ENCODE measurements at places on chromosomes 3 and 15. TPM values are rescaled to one million over a fixed set of nuclear protein-coding genes. Genes with fewer than 3 reads are reported as not detected.

- peaks cover 10% of the 10 kb centered on the region for H3K4me1 ChIP-seq
- no peaks in the 10 kb centered on the region for H3K36me3 ChIP-seq
- H3K27me3 ChIP-seq = no peaks in the 10 kb centered on the region
- H3K27ac ChIP-seq = no peak overlapping the region
- H3K4me3 ChIP-seq = no peak overlapping the region
Observed at GRCh38 chr15:75195122-75195765, 6.4 kb upstream of the C15orf39 start.

GRCh38 chr3:195019335-195019734, 251.6 kb downstream of the XXYLT1 start:
- no peaks in the 10 kb centered on the region for H3K4me1 ChIP-seq
- no peak for DNase-seq
- no peak overlapping the region for H3K4me3 ChIP-seq
- no peaks in the 10 kb centered on the region for H3K36me3 ChIP-seq

DNA sequence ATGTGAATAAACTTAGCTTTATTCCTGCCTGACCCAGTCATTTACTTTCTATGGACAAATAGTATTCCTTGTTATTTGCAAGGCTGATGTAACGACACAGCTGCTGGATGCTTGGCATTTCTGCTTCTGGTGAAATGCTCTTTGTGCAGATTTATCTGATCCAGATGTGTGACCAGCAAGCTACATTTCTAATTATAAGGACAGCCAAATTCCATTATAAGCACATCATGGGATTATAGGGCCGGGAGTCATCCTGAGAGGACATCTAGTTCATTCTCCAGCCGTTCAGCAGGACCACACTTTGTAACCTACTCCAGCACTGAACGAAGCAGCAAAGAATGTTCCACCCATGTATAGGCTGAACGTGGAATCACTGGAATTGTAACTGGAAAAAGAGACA, 42.9 kb downstream of the FNDC3B start:
- peaks cover 2% of the 10 kb centered on the region for H3K4me1 ChIP-seq
- DNase-seq = no peak
- no peak overlapping the region for H3K27ac ChIP-seq
- H3K4me3 ChIP-seq = no peak overlapping the region
- no peaks in the 10 kb centered on the region for H3K27me3 ChIP-seq

DNA sequence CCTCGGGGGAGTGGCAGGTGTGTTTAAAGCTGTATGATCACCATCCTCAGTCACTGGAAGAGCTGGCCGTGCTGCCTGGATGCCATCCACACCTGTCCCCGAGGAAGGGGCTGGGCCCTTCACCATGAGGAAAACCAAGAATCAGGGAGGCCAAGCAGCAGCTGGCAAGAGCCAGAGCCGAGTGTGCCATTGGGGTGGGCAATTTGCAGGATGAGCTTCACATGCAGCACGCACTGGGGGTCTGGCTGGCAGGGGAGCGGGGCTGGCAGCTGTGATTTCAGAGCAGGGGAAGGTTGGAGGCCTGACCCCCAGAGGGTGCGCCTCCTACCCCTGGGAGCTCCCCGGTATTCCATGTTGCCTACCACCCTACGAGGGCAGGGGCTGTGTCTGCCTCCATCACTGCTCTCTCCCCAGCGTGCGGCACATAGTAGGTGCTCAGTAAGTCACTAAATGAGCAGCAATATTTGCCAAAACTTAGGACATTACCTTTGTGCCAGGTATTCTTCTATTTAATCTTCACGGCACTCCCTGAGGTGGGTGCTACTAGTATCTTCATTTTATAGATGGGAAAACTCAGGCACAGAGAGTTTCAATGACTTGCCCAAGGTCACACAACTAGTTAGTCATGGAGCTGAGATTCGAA, 30.3 kb upstream of the IQSEC1 start:
- no peaks in the 10 kb centered on the region for H3K27me3 ChIP-seq
- no peaks in the 10 kb centered on the region for H3K4me1 ChIP-seq
- H3K4me3 ChIP-seq = no peak overlapping the region
- no peak overlapping the region for H3K27ac ChIP-seq
- no peak for DNase-seq

GRCh38 chr3:24154013-24154695, 209.1 kb downstream of the NR1D2 start:
- no peaks in the 10 kb centered on the region for H3K36me3 ChIP-seq
- H3K4me3 ChIP-seq = no peak overlapping the region
- no peaks in the 10 kb centered on the region for H3K4me1 ChIP-seq

DNA sequence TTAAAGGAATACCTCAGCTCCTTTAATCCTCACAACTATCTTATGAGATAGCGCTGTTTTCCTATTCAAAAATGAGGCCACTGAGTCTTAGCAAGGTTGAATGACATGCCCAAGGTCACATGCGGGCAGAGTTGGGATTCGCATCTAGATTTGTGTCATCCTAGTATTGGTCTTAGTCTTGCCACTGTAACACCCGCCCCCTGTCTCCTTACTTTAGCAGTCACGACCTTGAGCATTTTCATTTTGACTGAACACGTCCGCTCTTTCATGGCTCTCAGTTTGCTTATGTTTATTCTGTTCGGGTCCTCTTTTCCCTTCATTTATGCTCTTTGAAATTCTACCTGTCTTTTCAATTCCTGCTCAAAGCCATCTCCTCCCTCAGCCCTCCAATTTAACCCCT, 112.5 kb upstream of the CADPS start:
- H3K4me1 ChIP-seq = no peaks in the 10 kb centered on the region
- no peak overlapping the region for H3K4me3 ChIP-seq
- DNase-seq = no peak
- H3K27ac ChIP-seq = no peak overlapping the region

DNA sequence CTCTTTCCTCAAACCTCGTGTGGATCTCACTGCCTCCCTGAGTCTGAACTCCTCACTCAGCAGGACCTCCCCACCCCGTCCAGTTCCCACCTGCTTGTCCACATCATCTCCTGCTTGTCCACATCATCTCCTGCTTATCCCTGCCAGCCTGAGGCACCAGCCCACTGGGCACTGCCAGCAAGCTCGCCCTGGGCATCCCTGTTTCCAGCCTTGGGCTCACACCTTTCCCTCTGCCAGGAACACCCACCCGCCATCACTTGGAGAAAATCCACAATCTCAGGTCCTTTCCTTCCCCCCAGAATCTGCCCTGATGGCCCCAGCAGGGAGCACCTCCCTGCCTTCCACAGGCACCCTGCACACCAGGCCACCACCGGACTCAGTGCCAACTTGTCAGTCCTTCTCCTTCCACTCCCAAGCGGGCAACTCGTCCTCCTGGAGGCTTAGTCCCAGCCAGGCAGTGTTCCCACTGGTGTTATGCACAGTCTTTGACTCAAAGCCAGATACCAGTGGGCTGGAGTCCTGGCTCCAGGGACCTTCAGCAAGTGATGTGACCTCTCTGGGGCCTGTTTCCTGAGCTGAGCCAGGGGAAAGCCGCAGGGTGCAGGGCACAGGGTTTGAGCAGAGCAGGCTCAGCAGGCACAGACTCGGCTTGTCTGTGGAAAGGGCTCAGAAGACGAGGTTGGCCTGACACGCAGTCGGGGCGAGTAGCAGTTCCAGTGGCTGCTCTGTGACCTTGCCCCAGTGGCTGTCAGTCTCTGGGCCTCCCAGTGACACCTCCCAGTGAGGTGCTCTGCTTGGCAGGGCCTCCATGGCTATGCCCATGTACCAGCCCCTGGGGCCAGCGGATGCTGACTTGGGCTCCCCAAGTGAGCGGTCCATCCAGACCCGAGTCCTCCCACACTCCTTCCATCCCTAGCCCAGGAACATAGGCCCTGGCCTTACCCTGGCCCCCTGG, 9.5 kb upstream of the MESP2 start:
- DNase-seq = no peak
- no peaks in the 10 kb centered on the region for H3K4me1 ChIP-seq
- no peaks in the 10 kb centered on the region for H3K36me3 ChIP-seq
- H3K27ac ChIP-seq = no peak overlapping the region
- no peak overlapping the region for H3K4me3 ChIP-seq

GRCh38 chr3:140004271-140004670, 69.3 kb downstream of the CLSTN2 start:
- H3K27ac ChIP-seq = no peak overlapping the region
- no peak for DNase-seq
- H3K36me3 ChIP-seq = no peaks in the 10 kb centered on the region
- no peaks in the 10 kb centered on the region for H3K4me1 ChIP-seq
- no peak overlapping the region for H3K4me3 ChIP-seq

- H3K4me3 ChIP-seq = no peak overlapping the region
- no peaks in the 10 kb centered on the region for H3K36me3 ChIP-seq
- H3K27ac ChIP-seq = no peak overlapping the region
- no peak for DNase-seq
- no peaks in the 10 kb centered on the region for H3K27me3 ChIP-seq
Observed at GRCh38 chr3:16214366-16214765, 39.9 kb downstream of the GALNT15 start.

- no peak overlapping the region for H3K4me3 ChIP-seq
- H3K36me3 ChIP-seq = no peaks in the 10 kb centered on the region
- no peaks in the 10 kb centered on the region for H3K27me3 ChIP-seq
- no peak overlapping the region for H3K27ac ChIP-seq
Observed at GRCh38 chr3:9238721-9239295, 10.6 kb downstream of the SRGAP3 start.

- no peaks in the 10 kb centered on the region for H3K27me3 ChIP-seq
- no peak overlapping the region for H3K27ac ChIP-seq
- DNase-seq = no peak
- peaks cover 54% of the 10 kb centered on the region for H3K36me3 ChIP-seq
Observed at GRCh38 chr15:51947124-51947523, 24.5 kb downstream of the LEO1 start.

- no peak overlapping the region for H3K4me3 ChIP-seq
- H3K27me3 ChIP-seq = no peaks in the 10 kb centered on the region
- no peaks in the 10 kb centered on the region for H3K36me3 ChIP-seq
- H3K27ac ChIP-seq = no peak overlapping the region
- H3K4me1 ChIP-seq = no peaks in the 10 kb centered on the region
Observed at GRCh38 chr3:64259636-64260035, 34.4 kb upstream of the PRICKLE2 start.

GRCh38 chr15:63892794-63893441, 59.2 kb upstream of the HERC1 start:
- peak overlapping the region; percentile 20 for H3K27ac ChIP-seq
- H3K27me3 ChIP-seq = no peaks in the 10 kb centered on the region
- H3K36me3 ChIP-seq = no peaks in the 10 kb centered on the region
- peak overlapping the region; percentile 34 for H3K4me3 ChIP-seq
- peak; percentile 85 for DNase-seq

The GPR62 gene
- total RNA-seq = not detected

The FES gene
- 2.5 TPM for total RNA-seq

The ITIH3 gene
- not detected for total RNA-seq

The HMCES gene
- total RNA-seq = 64.6 TPM

The ST3GAL6 gene
- total RNA-seq = 0.20 TPM

Measured in CD8-positive, alpha-beta memory T cell (primary cell).